T-helper 2 cell (primary cell): ENCODE measurements at places on chromosomes 4 and X.

DNA sequence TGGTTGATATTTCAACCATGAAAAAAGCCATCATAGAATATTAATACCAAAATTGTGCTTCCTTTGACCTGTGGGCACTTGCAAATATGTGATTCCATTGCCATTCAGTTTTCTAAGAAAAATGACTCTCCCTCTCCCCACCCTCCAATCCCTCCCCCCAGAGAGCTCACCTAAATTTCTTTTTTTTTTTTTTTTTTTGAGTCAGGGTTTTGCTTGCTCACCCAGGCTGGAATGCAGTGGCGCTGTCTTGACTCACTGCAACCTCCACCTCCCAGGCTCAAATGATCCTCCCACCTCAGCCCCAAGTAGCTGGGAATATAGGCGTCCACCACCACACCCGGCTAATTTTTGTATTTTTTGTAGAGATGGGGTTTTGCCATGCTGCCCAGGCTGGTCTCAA, 47.0 kb downstream of the SNX25 start:
- no peak for DNase-seq

DNA sequence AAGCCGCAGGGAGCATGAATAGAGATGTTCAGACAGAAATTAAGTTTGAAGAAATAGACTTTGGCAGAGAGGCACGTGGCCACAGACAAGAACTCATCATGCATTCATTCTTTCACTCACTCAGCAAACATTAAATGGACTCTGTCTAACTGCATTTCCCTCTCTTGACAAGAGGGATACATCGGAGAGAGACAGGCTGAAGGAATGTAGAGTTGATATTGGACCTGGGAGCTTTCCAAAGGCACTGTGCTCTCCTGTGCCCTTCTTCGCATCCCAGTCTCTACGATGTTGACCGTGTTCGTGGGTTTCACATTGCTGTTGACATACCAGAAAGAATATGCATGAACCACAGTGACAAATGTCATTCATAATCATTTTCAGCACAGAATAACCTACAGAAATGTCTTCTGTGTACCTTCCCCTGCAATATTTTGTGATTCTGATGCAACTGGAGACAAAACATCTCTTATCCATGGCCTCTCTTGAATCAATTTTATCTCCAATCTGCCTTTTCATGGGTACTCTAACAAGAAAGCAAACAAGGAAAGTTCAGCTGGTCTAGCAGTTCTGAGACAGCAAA, 34.7 kb upstream of the CD99 start:
- DNase-seq, result no peak

- no peak for DNase-seq
Measured at GRCh38 chr4:161829591-161829990, 334.2 kb downstream of the FSTL5 start.

DNA sequence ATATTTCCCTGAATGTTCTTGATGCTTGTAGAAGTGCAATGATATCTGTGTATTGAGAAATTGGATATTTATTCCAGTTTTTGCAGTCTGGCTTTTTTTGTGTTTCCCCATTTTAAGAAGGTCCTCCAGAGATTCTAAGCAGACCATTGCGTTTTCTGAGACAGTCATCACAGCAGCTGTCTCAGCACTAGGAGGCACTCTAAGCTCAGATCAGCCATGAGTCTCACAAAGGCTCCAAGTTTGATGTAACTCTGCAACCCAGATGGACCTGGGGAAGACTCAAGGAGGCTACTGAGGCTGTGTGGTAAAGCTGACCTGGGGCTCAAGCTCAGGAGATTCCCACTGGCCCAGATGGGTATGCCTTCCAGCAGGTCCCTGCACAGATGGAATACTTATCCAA, 89.3 kb upstream of the CYLC1 start:
- no peak for DNase-seq
